NCI-H2081 treated with DMSO at 0.1 percent for 48 hours (cell line): ENCODE measurements at places on chromosomes 3 and 15.

GRCh38 chr15:92670621-92671020, 15.0 kb upstream of the FAM174B start:
- DNase-seq: no peak

GRCh38 chr15:38035701-38036100, 101.3 kb downstream of the TMCO5A start:
- no peak for DNase-seq

GRCh38 chr3:13574083-13574797, 25.3 kb downstream of the FBLN2 start:
- no peak for DNase-seq

GRCh38 chr3:9007928-9008327, 44.7 kb upstream of the RAD18 start:
- no peak for DNase-seq

DNA sequence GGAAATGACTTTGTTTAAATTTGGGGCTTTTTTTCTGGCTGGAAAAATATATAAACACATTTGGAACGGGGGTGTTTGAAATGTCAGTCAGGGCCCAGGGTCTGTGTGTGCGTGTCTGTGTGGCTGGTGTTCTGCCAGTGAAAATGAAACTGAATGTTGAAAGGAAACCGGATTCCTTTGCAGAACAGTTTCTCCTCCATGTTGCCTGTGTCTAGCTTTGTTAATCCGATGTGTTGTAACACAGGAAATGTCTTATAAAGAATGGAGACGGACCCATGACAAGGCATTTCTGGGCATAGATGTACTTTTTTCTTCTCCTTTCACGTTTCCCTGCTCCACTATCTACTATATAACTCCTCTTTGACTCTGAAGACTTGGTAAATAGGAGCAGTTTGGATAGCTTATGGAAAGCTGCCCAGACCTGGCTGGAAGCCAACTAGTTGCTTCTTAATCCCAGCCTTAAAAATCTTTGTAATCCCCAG, 2.8 kb downstream of the SQOR start:
- no peak for DNase-seq

- no peak for DNase-seq
These were observed 131.6 kb upstream of the CMC1 start for GRCh38 chr3:28109829-28110228.

- DNase-seq: no peak
These were observed 948.2 kb downstream of the EPHA3 start for GRCh38 chr3:90055666-90056065.

DNA sequence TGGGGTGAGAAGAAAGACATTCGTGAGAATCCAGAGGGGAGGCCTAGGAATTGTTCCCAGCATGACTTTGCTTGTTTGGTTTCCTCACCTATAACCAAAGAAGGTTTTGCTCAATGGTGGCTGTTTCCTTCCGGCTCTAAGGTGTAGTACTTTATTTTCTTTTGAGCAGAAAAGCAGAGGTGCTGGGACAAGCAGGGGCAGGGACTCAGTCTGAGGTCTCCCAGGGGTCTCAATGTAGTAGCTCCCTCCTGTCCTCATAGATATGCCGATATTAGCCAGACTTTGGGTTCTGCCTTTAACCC, 41.6 kb downstream of the ZBTB38 start:
- no peak for DNase-seq

DNA sequence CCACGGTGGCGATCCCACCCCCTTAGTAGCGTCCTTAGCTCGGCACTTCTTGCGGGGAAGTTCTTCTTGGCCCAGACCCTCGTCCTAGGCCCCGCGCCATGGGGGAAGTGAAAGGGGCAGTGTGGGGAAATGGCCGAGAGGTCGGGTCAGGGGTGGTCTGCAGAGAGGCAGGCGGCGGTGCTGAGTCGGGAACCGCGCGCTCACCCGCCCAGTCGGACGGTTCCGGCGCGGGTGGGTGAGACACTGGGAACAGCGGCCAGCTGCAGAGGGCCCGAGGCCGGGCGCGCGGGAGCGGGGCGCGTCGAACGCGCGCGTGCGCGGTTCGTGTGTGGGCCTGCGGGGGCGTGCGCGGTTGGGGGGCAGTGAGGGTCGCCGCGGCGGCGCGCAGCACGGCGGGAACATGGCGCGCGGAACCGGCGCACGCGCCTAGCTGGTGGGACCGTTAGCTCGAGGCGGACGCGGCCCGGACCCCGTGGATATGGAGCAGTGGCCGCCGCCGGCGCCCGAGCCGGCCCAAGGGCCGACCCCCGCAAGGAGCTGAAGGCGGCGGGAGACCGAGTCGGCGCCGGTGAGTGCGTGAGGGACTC, 246.9 kb downstream of the GOLGA6L6 start:
- DNase-seq: no peak

DNA sequence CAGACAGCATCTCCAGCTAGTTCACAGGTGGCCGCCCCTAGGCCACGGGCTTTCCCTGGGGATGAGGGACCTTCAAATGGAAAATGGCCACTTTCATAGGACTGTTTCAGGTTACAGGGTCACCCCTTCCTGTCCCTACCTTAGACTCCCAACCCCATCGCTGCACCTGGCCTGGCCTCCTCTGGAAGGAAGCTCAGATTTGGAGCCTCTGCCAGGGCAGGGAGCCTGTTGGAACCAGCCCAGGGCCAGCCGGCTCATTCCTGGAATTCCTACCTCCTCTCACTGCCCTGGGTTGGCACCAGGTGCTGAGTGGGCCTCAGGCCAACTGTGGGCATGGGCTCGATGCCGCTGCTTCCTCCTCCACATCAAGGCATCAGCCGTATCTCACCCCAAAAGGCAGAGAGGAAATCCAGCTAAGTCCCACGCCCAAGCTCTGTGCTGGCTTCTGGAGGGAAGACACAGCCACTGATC, 42.2 kb downstream of the KLHL25 start:
- DNase-seq: no peak

DNA sequence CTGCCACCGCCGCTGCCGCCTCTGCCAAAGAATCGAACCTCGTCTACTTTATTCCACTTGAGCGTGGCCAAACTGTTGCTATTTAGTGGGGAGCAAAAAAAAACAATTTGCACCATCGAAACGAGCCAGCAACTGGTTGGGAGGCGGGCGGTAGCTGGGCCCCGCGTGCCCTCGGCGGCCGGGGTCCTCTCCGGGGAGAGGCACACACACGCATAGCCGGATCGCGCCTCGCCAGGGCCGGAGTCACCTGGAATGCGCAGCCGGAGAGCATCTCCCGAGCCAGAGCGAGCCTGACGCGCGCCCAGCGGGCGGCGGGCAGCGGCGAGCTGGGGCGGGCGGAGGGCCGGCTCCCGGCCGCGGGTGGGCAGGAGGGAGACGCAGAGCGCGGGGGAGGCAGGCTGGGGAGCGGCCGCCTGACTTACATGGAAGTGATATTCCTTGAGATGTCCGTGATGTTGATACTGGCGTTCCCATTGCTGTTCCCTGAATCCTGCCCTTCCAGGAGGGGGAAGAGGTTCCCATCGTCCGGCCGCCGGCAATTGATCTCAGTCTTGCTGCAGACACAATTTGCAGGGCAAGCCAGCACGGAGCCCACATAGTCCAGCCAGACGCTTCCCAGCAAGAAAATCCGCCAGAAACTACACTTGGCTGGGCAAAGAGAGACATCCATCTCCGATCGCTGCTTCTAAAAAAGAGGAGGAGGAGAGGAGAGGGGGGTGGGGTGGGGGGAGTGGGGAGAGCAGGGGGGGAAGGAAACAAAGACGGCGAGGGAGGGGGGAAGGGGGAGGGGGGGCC, 858 bp downstream of the NTRK3 start:
- DNase-seq: no peak

- DNase-seq: peak; percentile 62
These were observed 114.5 kb downstream of the MEGF11 start for GRCh38 chr15:66138892-66139590.

GRCh38 chr3:51389423-51390183, 1.5 kb upstream of the RBM15B start:
- DNase-seq: no peak

DNA sequence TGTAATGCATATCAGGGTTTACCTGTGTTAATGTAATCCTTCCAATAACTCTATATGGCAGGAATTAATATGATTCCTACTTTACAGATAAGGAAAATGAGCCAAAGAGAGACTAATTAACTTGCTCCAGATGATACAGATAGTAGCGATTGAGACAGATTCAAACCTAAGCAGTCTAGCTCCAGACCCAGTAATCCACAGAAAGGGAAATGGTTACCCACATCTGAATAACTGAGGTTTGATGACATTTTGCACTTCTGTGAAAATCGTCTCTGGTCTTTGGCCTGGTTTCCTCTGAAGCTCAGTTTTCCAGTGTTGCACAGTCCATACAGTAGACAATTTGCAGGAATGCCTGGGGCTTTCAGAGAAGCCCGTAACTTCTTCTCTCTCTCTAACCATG, 177.1 kb upstream of the UMPS start:
- DNase-seq: no peak

DNA sequence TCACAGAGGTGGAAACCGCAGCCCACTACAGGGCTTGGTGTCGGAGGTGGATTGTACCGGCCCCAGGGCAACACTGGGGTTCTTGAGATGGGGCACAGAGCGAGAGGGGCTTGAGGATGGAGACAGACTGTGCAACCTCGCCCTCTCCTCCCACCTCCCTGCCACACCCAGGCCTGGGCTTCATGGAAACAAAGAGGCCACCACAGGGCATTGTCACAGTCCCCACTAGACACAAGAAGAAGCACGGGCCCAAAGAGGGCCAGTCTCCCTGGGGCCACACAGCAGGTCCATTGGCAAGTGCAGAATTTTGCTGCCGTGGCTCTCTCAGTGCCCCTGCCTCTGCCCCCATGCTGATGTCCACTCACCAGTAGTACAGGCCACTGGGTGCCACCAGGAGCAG, 4.1 kb upstream of the CALML4 start:
- DNase-seq: no peak

- no peak for DNase-seq
These were observed 6.7 kb upstream of the P2RY1 start for GRCh38 chr3:152828075-152828840.

GRCh38 chr3:189225431-189225830, 53.7 kb downstream of the TPRG1 start:
- DNase-seq: no peak
